ENCODE measurements at places on chromosomes 1 and 21.

GRCh38 chr1:232586679-232587078 is 43.3 kb downstream of the SIPA1L2 start:
- DNase-seq, result peak; percentile 46

GRCh38 chr1:178607718-178608408 is 95.0 kb downstream of the TEX35 start:
- DNase-seq, result no peak

DNA sequence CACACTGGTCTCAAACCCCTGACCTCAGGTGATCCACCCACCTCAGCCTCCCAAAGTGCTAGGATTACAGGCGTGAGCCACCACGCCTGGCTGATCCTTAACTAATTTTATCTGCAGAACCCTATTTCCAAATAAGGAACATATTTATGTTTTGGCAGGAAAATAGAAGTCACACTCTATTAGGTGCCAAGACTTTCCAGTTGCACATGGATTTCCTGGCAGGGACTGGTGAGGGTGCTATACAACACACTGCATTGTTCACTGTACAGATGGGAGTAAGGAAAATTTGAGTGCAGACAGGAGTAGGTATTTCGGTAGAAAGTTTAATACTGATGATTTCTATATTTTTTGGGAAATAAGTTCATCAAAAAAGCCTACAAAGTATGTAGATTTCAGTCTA is 605.3 kb upstream of the B3GALT2 start:
- no peak for DNase-seq

- DNase-seq, result no peak
Observed at GRCh38 chr1:66167267-66167666, 366.7 kb upstream of the SGIP1 start.

GRCh38 chr21:35637431-35637830 is 422.9 kb downstream of the SETD4 start:
- DNase-seq, result no peak

DNA sequence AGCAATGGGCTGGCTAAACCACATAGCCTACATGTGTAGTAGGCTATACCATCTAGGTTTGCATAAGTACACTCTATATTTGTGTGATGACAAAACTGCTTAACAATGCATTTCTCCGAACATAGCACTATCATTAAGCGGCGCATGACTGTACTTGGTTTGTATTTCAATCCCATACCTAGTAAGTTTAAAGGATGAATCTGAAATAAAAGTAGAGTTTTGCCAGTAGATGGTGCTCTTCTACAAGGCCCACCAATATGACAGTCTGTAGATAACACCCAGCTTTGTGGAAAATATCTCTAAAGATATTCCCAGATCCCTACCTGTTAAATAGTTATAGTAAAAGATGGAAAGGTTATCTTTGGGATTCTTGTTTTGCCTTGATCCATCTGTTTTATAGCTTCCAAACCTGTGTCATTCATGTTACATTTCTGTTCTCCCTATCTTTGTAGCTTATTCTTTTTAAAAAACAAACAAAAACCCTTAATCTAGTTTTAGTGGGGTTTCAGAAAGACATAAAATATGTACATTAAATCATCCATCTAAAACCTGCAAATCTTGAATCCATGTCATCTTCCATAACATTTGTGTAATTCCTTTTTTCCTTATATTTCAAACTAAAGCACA is 33.9 kb upstream of the ASPM start:
- DNase-seq, result peak; percentile 58

DNA sequence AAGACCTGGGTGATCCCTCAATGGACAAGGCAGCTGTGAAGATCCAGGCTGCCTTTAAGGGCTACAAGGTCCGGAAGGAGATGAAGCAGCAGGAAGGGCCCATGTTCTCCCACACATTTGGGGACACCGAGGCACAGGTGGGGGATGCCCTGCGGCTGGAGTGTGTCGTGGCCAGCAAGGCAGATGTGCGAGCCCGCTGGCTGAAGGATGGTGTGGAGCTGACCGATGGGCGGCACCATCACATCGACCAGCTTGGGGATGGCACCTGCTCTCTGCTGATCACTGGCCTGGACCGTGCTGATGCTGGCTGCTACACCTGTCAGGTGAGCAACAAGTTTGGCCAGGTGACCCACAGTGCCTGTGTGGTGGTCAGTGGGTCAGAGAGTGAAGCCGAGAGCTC is 85.2 kb downstream of the TRIM11 start:
- DNase-seq, result no peak

GRCh38 chr1:10824821-10825540 is 28.5 kb upstream of the CASZ1 start:
- peak; percentile 28 for DNase-seq

- no peak for DNase-seq
Observed at GRCh38 chr1:191889623-191890003, 268.6 kb upstream of the RGS18 start.

DNA sequence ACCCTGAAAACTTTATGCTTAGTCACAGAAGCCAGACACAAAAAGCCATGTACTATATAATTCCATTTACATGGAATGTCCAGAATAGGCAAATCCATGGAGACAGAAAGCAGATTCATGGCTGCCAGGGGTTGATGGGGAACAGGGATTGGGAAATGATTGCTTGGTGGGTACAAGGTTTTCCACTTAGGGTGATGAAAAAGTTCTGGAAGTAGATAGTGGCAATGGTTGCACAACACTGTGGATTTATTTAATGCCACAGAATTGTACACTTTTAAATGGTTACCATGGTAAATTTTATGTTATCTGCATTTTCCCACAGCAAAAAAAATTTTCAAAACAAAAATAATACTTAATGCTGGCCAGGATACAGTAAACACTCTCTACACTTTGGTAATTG is 40.6 kb downstream of the ENAH start:
- DNase-seq, result no peak

DNA sequence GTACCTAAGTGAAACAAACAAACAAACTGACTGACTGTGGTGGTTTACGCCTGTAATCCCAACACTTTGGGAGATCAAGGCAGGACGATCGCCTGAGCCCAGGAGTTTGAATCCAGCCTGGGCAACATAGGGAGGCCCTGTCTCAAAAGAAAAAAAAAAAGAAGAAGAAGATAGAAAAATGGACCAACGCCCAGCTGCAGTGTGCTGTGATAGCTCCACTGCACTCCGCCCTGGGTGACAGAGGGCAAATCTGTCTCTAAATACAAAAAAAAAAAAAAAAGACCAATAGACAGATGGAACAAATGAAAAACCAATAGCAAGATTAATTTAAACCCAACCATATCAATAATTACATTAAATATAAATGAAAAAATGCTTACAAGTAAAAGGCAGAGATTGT is 13.9 kb downstream of the AKR7A3 start:
- no peak for DNase-seq

DNA sequence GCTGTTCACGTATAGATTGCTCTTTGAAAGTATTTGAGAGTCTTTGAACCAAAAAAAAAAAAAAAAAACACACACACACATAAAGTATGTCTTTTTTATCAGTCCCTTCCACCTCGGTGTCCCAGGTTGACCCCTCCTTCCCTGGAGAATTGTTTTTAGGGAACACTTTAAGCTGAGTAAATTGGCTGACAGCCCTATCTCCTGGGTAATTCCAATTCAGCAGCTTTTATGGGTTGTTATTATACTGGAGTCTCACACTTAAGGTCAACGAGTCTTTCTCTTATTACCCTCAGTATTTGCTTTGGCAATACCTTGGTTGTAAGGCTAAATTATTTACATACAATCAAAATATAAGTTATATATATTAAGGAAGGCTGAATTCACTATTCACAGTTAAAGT is 69.4 kb downstream of the SLC30A10 start:
- no peak for DNase-seq

DNA sequence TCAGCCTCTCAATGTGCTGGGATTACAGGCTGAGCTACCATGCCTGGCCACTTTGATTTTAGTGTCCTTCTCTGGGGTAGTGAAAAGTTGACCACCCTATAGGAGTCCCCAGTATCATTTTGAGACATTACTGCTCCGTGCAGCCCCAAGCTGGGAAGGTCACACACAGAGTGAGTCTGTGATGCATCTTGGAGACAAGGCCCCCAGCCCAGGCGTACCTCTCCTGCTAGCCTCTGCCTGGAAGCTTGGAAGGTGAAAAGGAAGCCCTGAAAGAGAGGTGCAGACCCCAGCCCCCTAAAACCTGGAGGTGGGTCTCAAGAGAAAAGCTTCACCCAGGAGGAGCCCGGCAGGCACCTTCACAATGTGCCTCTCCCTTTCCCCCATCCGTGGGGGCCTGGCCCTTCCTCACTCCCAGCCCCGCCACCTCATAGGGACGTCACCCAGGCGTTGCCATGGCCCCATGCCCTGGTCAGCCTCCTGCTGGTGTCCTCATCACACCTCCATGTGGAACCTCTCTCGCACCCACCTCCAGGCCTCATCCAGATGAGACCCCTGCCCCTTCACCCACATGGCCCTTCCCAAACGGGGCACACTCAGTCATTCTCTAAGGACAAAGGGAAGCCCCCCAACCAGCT is 5.6 kb upstream of the ARF1 start:
- DNase-seq, result no peak

GRCh38 chr1:221994939-221995338 is 253.1 kb upstream of the DUSP10 start:
- no peak for DNase-seq

DNA sequence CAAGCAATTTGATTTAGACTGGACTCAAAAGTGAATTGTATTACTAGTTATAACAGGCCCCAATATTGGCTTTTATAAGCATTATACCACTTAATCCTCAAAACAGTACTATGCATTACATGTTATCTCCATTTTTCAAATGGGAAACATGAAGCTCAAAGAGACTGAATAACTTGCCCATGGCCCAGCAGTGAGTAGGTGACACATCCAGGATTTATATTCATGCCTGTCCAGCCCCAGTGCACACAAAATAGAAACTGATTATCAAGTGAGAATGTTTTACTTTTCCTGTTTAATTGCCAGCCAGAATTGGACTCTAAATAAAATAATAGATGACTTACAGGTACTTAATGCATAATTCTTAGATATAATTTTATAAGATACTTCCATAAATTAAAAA is 82.9 kb downstream of the NIBAN1 start:
- DNase-seq, result no peak

- peak; percentile 80 for DNase-seq
Observed at GRCh38 chr1:172906778-172907592, 143.8 kb downstream of the TNFSF18 start.

- DNase-seq, result peak; percentile 16
Observed at GRCh38 chr1:161038523-161039153, at the start of gene TSTD1. TSS of gene TSTD1 (minus strand) at chr1:161038964. CDS start at chr1:161038889, 75 bp downstream.

DNA sequence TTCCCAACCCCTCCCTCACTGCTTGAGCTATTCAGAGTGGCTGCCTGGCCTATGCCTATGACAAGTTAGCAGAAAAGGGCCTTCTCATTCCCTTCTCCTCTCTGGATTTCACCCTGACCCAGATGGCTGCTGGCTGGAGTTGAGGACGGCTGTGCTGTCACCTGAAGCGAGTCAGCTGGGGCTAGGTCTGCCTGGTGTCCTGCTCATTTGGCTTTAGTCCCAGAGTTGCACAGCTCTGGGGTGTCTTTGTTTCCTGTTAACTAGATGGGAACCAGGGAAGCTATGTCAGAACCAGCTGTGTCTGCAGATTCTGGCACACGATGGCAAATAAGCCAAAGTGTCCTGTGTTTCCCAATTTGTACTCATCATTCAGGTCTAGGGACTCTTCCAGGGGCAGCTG is 52.9 kb downstream of the CNIH3 start:
- no peak for DNase-seq

- peak; percentile 40 for DNase-seq
Observed at GRCh38 chr1:165841582-165842017, 14.2 kb downstream of the UCK2 start.

DNA sequence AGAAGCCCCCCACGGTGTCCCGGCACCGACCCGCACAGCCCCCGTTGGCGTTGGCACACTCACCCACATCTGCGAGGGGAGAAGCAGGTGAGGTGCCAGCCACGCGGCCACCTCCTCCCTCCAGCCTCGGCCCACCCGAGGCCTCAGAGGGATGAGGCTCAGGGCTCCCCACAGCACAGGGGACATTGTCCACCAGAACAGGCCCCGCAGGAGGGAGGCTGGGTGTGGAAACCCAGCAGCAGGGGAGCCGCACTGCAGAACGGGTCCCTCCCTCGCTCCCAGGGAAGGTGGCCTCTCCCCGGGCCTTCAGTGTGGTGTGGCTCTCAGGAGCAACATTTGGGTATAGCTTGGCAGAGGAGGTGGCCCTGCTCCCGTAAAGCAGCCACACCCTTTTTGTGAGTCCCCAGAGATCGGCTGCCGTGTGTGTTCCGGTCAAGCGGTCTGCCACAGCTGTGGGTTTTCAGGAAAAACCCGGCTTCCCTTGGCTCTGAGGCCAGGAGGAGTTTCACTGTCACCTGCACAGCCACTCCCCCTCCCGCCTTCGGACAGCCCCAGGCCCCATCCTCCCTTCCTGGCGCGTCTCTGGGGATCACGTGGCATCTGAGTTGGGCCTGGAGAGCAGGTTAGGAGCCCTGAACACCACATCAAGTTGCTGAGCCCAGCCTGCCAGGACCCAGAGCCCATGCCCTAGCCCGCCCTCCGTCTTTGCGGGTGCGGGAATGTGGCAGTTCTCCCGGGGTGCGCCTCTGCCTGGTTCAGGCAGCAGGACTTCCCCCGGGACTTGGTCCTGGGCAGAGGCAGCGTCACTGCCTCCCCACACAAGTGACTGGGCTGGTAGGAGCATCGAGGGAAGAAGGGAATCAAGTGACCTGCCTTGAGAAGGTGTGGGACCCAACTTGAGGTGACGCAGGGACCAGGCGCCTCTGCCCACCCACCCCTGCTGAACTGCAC is 64.0 kb downstream of the MEGF6 start:
- peak; percentile 35 for DNase-seq

DNA sequence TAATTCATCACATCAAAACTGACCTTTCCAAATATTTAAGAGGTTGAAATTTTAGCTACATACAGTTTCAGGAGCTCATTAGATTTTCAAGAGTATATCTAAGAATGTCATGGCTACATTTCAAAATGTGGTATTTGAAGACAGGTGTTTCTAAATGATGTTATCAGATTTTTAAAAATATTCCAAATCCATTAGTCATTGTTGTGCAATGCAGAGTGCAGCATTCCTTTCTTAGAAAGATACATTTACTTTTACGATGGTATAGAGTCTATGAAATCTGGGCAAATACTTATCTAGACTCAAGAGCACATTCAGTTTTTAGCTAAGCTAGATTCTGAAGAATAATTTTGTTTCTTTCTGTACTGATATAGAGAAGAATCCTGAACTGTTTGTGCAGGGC is 230.3 kb downstream of the CHRM3 start:
- no peak for DNase-seq

DNA sequence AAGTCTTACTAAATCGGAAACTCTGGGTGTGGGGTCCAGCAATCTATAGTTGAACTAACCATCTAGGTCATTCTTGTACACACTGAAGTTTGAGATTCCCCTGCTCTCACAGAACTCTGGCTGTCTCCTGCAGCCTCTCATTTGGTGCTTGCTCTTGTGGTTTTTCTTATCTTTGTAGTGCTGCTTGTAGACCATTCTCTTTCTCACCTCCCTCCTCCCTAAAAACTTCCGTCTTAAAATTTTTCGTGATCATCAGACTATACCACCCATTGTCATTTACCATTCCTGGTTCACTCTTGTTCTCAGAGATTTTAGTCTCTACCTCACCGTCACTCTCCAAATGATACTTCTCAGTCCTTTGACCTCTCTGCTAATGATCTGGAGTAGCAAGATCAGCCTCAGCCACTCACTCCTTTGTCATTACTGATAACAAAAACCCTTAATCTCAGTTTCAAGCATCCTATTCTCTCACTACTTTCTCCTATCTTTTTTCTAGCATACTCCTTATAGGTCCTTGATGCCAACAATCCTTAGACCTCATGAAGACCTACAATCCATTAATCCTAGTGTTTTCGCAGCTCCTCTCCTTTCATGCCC is 13.0 kb upstream of the EPHX4 start:
- no peak for DNase-seq

All from lung microvascular endothelial cell (primary cell).